ENCODE measurements at places on chromosomes 7 and 10. TPM values are rescaled to one million over a fixed set of nuclear protein-coding genes. Genes with fewer than 3 reads are reported as not detected.

ATP5MK gene
- total RNA-seq: 673 TPM

- H3K27ac ChIP-seq: no peak overlapping the region
- no peak overlapping the region for H3K4me3 ChIP-seq
- no peaks in the 10 kb centered on the region for H3K27me3 ChIP-seq
- no peak for DNase-seq
- H3K4me1 ChIP-seq: peaks cover 34% of the 10 kb centered on the region
Measured at GRCh38 chr10:45602082-45602730, 70.4 kb downstream of the ZFAND4 start.

- H3K4me1 ChIP-seq: peaks cover 17% of the 10 kb centered on the region
- peaks cover 23% of the 10 kb centered on the region for H3K27me3 ChIP-seq
- no peak overlapping the region for H3K4me3 ChIP-seq
- no peaks in the 10 kb centered on the region for H3K36me3 ChIP-seq
- no peak overlapping the region for H3K27ac ChIP-seq
- DNase-seq: no peak
Measured at GRCh38 chr7:128833946-128834325, 3.7 kb downstream of the FLNC start.

GRCh38 chr7:156334636-156335035 is 305.9 kb upstream of the RNF32 start:
- no peak for DNase-seq
- no peaks in the 10 kb centered on the region for H3K27me3 ChIP-seq
- H3K27ac ChIP-seq: no peak overlapping the region
- H3K4me3 ChIP-seq: no peak overlapping the region
- no peaks in the 10 kb centered on the region for H3K4me1 ChIP-seq

GRCh38 chr10:80280071-80280800 is 9.2 kb downstream of the MAT1A start:
- H3K4me1 ChIP-seq: peaks cover 51% of the 10 kb centered on the region
- no peaks in the 10 kb centered on the region for H3K27me3 ChIP-seq
- peak overlapping the region; percentile 83 for H3K27ac ChIP-seq
- DNase-seq: no peak
- peaks cover 69% of the 10 kb centered on the region for H3K36me3 ChIP-seq
- H3K4me3 ChIP-seq: no peak overlapping the region

DNA sequence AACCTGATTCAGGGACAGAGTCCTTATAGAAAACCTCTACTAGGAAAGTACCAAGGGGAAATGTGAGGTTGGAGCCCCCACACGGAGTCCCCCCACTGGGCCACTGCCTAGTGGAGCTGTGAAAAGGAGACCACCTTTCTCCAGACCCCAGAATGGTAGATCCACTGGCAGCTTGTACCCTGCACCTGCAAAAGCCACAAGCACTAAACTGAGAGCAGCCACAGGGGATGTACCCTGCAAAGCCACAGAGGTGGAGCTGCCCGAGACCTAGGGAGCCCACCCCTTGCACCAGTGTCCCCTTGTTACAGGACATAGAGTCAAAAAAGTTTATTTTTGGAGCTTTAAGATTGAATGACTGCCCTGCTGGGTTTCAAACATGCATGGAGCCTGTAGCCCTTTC is 87.2 kb upstream of the KCNMA1 start:
- H3K4me3 ChIP-seq: no peak overlapping the region
- DNase-seq: no peak
- H3K4me1 ChIP-seq: no peaks in the 10 kb centered on the region
- H3K27ac ChIP-seq: no peak overlapping the region
- no peaks in the 10 kb centered on the region for H3K36me3 ChIP-seq

DNA sequence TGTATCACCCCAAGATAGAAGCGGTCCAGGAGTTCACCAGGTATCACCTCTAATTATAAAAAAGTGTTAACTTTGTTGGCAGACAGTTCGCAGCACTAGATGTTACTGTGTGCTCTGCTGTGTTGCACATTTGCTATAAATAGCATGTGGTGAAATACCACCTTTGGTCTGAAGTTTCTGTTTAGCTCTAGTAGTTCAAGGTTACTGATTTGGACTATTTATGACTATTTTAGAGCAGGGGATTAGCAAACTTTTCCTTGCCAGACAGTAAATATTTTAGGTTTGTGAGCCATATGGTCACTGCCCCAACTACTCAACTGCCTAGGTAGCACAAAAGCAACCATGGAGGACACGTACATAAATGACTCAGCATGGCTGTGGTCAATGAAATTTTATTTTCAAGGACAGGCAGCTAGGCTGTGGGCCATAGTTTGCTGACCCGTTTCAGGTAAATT is 16.5 kb downstream of the DENND10 start:
- H3K4me3 ChIP-seq: no peak overlapping the region
- peak; percentile 96 for DNase-seq
- H3K36me3 ChIP-seq: peaks cover 30% of the 10 kb centered on the region
- H3K27ac ChIP-seq: peak overlapping the region; percentile 95
- H3K27me3 ChIP-seq: no peaks in the 10 kb centered on the region

DNA sequence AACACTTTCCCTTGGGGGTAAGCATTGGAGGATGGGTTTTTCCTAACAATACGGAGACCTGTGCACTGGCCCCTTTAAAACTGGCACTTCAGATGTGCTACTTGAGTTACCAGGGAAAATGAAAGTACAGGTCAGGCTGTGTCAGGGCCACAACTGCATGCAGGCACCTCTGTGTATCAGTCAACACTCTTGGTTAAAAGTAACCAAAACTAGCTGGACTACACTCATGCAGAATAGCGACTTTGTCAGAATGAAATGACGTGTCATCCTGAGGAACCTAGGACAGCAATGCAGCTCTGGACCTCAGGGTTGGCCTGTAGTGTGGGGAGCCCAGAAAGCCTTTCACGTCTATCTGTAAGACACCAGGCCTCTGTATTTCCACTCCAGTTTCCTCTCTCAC is 33.8 kb upstream of the SMKR1 start:
- no peaks in the 10 kb centered on the region for H3K4me1 ChIP-seq
- no peaks in the 10 kb centered on the region for H3K27me3 ChIP-seq
- no peak for DNase-seq
- peaks cover 4% of the 10 kb centered on the region for H3K36me3 ChIP-seq

DNA sequence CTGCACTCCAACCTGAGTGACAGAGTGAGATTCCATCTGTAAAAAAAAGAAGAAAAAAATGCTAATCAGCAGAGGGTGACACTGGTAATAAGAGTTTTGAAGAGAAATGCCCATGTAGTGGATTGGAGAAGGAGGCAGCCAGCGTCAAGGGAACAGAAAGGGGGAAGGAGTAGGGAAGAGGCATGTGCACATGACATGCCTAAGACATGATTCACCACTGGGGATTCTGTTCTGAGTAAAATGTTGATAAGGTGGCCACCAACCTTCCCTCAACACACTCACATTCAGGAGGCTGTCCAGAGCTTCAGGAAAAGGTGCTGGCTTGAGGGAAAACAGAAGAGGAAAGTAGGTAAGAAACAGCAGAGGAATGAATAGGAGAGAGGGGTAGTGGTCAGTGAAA is 39.9 kb downstream of the AKR1D1 start:
- no peak overlapping the region for H3K4me3 ChIP-seq
- H3K36me3 ChIP-seq: no peaks in the 10 kb centered on the region
- no peaks in the 10 kb centered on the region for H3K27me3 ChIP-seq
- H3K4me1 ChIP-seq: peaks cover 43% of the 10 kb centered on the region

DNA sequence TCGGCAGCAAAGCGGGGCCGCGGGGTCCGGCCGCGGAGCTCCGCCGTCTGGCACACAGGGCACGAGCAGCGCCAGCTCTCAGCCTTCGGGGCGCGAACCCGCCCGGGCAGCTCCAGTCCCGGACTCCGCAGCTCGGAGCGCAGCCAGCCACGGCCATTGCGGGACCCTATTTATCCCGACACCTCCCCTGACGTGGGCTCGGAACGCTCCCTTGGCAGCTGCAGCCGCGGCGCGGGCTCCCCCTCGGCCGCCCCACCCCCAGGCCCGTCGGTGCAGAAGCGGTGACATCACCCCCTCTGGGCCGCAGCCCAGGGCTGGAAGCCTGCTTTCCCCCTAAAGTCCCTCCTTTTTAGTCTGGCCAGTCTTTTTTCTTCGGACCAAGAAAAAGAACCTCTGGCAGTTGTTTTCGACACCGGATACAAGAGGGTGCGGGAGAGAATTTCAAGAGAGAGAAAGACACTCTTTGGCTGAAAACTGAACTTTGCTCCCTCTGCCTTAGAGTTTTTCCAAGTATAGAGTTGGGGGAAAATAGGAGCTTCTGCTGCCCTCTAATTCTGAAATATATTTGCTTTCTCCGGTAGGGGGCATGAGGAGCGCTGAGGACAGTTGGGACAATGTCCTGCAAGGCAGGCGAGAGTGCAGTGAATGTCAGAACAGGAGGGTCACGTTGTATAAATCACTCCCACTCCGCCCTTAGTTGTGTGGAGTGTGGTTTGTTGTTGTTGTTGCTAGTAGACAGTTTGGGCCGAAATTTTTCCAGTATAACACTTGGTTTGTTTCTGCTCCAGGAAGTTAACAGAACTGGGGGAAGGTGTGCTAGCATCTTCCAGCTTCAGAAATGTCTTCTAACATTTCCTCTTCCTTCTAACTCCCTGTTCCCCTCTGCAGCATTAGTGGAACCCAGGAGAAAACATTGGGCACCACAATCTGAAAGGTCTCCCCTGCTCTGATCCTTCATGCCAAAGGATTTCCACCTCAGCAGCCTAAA is at the start of gene SFRP4:
TSS of gene SFRP4 (minus strand) at position 145 of the 988 bp plus-strand sequence. CDS start 280 bp downstream, outside the sequence.
- no peaks in the 10 kb centered on the region for H3K27me3 ChIP-seq
- H3K36me3 ChIP-seq: no peaks in the 10 kb centered on the region
- H3K27ac ChIP-seq: peak within 1 kb of the TSS; percentile 65
- DNase-seq: peak; percentile 76

DNA sequence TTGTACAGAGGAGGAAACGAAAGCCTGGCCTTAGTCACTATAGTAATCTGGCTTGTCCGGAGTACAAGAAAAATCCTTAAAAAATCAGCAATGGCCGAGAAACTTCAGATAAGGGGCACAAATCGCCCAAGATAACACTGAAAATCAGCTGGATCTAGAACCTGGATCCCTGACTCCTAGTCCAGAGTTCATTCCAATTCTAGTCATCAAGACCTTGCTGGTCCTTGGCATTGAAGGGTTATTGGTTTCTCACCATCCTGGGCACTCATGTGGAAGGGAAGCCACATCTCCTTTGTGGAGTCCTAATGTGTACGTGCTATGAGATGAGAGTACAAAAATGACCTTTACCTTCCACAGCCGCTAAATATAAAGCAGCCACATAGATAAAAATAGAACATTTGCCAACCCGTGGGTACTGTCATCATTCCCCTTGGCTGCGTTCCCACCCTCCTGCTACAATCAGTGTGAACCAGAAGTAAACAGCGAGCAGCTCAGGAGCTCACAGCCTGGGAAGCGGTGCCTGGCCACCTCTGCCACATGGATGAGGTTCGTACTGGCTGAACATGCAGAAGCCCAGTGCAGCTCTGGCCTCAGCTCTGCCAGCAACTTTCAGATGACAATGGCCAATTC is 116.0 kb upstream of the PDLIM1 start:
- no peak for DNase-seq
- H3K4me3 ChIP-seq: no peak overlapping the region
- no peaks in the 10 kb centered on the region for H3K27me3 ChIP-seq

DNA sequence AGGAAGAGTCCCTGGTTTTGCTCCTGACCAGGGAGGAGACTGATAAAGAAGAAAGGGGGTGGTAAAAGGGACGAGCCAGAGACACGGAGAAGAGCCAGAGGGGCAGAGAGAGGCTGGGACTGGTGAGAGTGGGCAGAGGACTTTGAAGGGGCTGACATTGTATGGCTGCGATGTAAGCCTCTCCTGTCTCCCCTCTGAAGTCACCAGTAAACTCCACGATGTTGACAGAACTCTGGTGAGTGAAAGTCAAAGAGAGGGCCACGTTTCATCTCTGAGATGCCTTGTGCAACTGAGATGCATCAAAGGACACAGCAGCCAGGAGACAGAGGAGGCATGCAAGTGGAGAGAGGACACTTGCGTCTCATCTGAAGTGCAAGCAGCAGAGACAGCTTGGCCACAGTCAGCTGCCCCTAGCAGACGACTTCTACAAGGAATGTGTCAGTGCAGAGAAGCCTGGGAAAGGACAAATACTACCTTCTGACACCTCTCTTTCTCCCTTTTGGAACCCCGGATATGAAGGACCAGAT is 54.3 kb downstream of the SMKR1 start:
- peak; percentile 33 for DNase-seq
- no peak overlapping the region for H3K4me3 ChIP-seq
- peaks cover 29% of the 10 kb centered on the region for H3K4me1 ChIP-seq
- H3K36me3 ChIP-seq: no peaks in the 10 kb centered on the region
- H3K27me3 ChIP-seq: peaks cover 6% of the 10 kb centered on the region
- H3K27ac ChIP-seq: no peak overlapping the region

DNA sequence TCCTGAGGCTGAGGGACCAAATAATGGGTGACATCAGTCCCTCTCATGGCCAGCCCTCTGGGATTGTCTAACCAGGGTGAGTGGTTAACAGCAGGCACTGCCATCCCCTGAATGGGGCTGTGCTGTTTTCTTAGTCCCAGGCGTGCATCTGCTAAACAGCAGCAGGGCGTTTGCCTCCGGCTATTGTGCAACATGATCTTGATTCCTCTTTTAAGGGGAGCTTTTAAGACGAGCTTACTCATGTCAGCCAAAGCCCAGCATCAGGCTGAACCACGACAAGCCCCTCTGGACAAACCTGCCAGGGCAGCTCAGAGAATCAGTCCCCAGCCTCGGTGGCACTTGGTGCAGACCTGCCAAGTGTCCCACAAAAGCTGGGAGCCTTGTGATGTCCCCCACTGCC is 16.2 kb upstream of the IGFBP3 start:
- no peak overlapping the region for H3K27ac ChIP-seq
- DNase-seq: no peak
- H3K36me3 ChIP-seq: no peaks in the 10 kb centered on the region
- peaks cover 21% of the 10 kb centered on the region for H3K4me1 ChIP-seq
- H3K27me3 ChIP-seq: peaks cover 3% of the 10 kb centered on the region

- H3K4me3 ChIP-seq: no peak overlapping the region
- no peaks in the 10 kb centered on the region for H3K36me3 ChIP-seq
- H3K4me1 ChIP-seq: peaks cover 17% of the 10 kb centered on the region
- no peak overlapping the region for H3K27ac ChIP-seq
- no peak for DNase-seq
- H3K27me3 ChIP-seq: peaks cover 37% of the 10 kb centered on the region
Measured at GRCh38 chr7:98855610-98856422, 14.0 kb downstream of the TMEM130 start.

Measured in HepG2 (cell line).